CD4-positive, alpha-beta T cell (primary cell): ENCODE measurements at places on chromosomes 1 and 21. TPM values are rescaled to one million over a fixed set of nuclear protein-coding genes. Genes with fewer than 3 reads are reported as not detected.
A peak's percentile ranks its signal among the peaks of the same experiment; 100 is the strongest.

GRCh38 chr1:217456261-217456660 is 174.6 kb downstream of the GPATCH2 start:
- no peak for DNase-seq

CR1L gene
- not detected for total RNA-seq

GRCh38 chr21:33939226-33939625 is 23.6 kb upstream of the ATP5PO start:
- DNase-seq: no peak

TCHHL1 gene
- total RNA-seq: not detected

FAM110D gene
- total RNA-seq: not detected

HES3 gene
- not detected for total RNA-seq

DNA sequence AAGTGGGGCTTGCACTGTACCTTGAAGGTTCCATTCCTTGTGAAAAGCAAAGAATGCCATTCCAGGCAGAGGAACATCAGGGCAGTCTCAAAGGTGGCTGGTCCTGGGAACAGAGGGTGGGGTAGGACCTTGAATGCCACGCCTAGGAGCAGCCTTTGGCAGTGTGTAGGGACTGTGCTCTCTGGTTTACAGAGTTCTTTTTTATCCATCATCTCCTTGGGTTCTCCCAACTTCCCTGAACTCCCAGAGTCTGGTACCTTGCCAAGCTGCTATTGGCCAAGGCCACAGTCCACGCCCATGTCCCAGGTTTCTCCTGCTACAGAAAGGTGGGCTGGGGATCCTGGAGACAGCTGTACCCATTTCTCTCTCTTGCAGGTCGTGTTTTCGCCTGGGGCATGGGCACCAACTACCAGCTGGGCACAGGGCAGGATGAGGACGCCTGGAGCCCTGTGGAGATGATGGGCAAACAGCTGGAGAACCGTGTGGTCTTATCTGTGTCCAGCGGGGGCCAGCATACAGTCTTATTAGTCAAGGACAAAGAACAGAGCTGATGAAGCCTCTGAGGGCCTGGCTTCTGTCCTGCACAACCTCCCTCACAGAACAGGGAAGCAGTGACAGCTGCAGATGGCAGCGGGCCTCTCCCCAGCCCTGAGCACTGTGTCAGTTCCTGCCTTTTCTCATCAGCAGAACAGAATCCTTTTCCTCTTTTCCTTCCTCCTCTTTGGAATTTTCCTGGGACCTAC is 15.3 kb upstream of the TRNAU1AP start:
- DNase-seq: no peak

RXFP4 gene
- total RNA-seq: not detected

GJA4 gene
- not detected for total RNA-seq

KIF14 gene
- 0.11 TPM for total RNA-seq

TTC39A gene
- total RNA-seq: not detected

SMPDL3B gene
- total RNA-seq: not detected

HORMAD1 gene
- not detected for total RNA-seq

SF3B4 gene
- 38.0 TPM for total RNA-seq

GRCh38 chr1:240173836-240174235 is 82.2 kb downstream of the FMN2 start:
- DNase-seq: no peak

DNA sequence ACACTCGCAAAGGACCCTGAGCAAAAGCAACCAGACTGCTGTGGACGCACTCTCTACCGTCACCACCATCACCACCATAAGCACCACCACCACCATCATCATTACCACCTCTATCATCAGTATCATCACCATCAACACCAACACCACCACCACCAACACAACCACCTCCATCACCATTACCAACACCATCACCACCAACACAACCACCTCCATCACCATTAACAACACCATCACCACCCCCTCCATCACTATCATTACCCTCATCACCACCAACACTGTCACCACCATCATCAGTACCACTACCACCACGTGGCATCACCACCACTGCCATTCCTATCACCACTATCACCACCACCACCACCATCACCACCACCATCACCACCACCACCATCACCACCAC is 38.8 kb upstream of the RIPK4 start:
- no peak for DNase-seq

DNA sequence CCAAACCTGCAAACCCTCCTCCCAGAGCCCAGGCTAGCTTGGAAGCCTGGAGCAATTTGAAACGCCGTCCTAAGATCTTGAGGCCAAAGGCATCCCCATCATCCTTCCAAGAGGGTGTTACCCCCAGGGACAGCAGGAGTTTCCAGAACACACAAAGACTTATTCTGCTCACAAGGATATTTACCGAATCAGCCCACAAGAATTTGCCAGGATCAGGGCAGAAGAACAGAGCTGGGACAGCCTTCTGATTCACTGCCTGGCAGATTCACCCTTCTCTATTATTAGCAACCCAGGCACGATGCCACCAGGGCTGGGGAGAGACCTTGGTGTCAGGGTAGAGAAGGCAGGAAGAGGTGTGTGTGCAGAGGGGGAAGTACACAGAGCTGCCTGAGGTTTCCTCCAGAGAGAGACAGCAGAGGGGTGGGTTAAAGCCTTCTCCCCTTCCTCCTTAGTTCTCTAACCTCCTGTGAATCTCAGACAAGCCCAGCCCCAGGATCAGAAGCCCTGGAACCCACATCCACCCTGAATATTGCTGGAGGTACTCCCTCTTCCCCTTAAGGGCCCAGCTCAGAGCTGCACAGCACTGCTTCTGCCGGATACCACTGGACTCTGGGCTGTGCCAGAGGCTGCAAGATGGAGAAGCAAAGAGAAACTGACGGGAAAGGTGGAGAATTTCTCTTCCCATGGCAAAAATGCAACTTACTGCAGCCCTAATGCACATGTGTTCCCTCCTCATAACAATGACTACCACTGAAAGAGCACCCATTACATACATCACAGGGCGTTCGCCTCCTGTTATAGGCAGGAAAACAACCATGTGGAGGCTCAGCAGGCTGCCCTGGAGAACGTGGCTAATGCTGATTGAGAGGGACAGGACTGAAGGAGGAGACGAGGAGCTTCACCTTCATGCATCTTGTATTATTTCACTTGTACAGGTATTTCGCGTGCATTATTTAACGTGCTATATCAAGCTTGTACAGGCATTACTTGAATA is 61.8 kb downstream of the ITPKB start:
- DNase-seq: peak; percentile 74

DNA sequence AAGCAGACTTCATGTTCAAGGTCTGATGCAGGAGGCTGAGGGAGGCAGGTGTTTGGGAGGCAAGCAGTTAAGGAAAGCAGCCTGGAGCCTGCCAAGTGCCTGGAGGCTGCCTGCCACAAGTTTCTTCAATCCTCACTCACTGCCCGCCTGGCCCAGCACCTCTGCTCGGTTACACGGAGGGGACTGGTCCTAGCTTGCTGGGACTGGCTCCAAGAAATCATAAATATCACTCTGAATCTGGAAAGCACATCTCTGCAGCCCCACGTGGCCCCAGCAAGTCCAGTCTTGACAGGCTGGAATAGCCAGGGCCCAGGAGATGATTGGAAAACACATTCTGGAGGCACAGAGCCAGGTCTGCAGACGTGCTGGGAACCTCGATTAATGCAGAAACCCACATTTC is 83.9 kb downstream of the BCAR3 start:
- no peak for DNase-seq

DNA sequence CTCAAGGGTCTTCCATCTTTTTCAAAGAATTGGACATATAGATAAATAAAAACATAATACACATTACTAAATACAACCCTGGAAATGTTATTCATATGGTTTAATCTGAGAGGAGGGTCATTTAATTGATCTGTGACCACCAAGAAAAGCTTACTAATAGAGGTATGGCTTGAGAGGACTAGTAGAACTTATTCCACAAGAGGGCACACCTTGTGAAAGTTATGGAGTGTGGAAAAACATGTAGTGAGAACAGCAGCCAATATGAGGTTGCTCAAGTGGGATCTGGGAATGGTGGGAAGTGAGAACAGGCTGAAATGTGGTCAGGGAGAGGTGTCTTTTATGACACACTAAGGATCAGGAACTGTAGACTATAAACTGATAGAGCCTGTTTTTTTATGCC is 973.5 kb upstream of the B3GALT2 start:
- DNase-seq: no peak

DNA sequence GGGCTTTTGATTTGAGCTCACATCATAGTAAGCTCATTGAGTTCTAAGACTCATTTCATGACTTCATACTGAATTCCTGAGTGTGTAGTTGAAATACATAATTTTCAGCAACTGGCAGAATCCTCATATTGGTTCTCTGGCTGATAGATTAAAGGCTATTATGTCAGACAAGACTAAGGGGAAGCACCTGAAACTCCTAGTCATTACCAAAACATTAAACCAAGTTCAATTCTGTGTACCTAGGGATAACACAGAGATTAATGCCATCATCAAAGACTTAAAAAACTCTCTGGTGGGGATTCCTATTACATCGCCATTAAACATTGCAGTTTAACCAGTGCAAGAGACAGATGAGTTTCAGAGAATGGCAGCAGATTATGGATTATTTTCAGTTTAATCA is 339.1 kb downstream of the PTPRC start:
- no peak for DNase-seq

- no peak for DNase-seq
Measured at GRCh38 chr1:178434360-178434759, 62.4 kb downstream of the CLEC20A start.

- no peak for DNase-seq
Measured at GRCh38 chr1:115437196-115437595, 99.1 kb upstream of the NGF start.

DNA sequence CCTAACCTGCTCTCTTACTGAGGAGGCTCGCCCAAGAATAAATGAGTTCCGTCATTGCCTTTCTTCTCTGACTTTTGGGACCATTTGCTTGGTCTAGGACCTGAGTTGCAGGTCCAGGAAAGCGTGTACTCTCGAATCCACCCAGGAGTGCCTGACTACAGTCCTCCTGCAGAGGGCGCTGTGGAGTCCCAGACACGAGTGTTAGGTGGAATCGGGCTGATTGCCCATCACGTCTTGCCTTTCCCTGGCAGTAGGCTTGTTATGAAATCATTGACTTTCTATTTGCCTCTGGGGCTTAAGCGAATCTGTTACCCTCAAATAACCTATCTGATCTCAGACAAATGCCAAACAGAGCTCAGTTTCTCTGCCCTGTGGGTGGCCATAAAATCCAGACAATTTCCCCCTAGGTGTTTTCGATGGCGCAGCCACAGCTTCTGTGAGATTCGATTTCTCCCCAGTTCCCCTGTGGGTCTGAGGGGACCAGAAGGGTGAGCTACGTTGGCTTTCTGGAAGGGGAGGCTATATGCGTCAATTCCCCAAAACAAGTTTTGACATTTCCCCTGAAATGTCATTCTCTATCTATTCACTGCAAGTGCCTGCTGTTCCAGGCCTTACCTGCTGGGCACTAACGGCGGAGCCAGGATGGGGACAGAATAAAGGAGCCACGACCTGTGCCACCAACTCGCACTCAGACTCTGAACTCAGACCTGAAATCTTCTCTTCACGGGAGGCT is at the start of gene IL20:
Gene IL20, plus strand, starts transcription at position 685 of the 733 bp plus-strand sequence. CDS start 230 bp downstream, outside the sequence.
- DNase-seq: peak; percentile 85

DNA sequence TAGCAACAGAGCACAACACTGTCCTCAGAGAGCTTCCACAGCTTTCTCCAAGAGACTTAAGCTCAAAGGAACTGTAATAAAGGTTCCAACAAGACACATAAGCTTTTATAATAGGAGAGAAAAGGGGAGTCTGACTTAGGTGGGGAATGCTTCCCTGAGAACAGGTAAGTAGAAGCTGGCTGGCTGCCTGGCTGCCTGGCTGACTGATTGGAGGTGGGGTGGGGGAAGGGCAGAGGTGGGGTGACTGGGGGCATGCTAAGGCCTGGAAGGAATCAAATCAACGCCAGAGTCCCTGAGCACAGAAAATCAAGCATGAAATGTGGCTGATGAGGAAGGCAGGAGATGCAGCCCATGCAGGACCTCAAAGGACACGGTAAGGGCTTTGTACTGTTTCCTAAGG is 45.8 kb downstream of the DMAP1 start:
- no peak for DNase-seq

DNA sequence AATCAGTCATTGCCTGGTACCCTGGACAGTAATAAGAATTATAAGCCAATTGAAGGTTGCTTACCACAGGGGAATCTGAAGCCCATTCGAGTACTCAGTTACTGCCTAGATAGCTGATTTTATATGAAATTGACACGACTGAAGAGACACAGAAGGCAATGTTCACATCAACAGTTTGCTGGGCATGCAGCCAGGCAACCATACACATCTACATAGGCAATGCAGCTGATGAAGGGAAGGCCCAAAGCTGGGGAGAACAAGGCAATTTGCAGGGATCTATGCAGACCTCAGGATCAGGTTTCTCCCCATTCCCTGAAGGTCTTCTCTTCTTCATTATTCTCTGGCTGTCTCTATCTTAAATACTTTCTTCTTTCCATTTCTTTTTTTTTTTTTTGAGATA is 448.7 kb downstream of the PTBP2 start:
- DNase-seq: no peak

DNA sequence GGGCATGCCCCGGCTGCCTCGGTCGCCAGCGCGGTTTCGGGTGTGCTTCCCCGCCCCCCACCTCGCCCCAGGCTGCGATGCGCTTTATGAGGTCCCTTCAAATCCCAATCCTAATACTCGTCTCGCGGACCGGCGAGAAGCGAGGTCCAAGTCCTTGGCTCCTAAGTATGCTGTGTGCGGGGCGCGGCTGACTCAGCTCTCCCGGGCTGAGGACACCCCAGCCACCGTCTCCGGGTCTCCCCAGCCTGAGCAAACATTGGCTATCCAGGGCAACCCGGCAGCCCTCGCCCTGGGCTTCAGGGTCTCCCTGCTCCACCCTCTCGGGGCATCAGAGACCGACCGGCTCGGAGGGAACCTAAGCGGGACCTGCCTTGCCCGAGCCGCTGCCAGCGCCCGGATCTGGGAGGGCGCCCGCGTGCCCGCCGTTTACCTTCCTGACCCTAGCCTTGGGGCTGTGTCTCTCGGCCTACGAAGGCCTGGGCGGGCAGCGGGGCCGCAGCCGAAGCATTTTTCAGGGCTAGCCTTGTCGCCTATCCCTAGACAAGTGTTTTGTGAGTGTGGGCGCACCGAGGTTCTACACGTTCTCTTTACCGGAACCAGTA is 1.2 kb downstream of the ITPKB start:
- DNase-seq: peak; percentile 50

DNA sequence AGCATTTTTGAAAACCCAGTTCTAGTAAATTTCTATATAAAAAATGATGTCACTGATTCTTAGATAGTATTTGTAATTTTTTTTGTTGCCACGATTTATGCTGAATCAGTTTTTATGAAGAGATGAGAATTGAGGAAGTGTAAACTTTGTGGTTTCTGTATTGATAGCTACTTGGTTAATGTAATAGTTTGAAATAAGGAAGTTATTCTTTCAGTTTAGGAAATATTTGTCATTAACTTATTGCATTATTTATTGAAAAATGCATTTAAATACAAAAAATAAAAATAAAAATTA is 97.8 kb downstream of the ZFYVE9 start:
- no peak for DNase-seq

DNA sequence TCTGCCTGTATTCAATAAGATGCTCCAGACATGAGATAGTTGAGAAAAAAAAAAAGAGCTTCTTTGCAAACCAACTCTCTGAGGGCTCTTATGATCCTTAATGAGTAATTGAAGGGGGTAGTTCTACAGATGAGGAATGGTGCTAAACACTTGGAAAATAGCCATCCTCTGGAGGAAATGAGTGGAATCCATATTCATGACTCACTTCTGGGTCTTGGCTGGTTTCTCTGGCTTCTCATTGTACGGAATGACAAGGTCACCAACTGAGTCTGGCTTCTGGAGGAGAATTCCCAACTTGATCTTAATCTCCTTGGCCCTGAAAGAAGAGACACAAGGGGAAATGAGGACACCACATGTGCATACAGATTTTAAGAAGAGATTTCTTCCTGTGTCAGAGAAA is 34.7 kb downstream of the RGS5 start:
- no peak for DNase-seq
